CD8-positive, alpha-beta memory T cell (primary cell): ENCODE measurements at places on chromosomes 3 and 15. TPM values are rescaled to one million over a fixed set of nuclear protein-coding genes. Genes with fewer than 3 reads are reported as not detected.

The ATP8B4 gene
- total RNA-seq: 8.5 TPM

The PDZRN3 gene
- not detected for total RNA-seq

The RETNLB gene
- not detected for total RNA-seq

The CDHR4 gene
- not detected for total RNA-seq

The CSTA gene
- 0.31 TPM for total RNA-seq

The EPHB3 gene
- 0.04 TPM for total RNA-seq

The RBPMS2 gene
- not detected for total RNA-seq

The CASR gene
- not detected for total RNA-seq

The NEK11 gene
- 2.8 TPM for total RNA-seq

The ECE2 gene
- not detected for total RNA-seq

The STRA6 gene
- not detected for total RNA-seq

The BSN gene
- total RNA-seq: 0.46 TPM

The AADACL2 gene
- total RNA-seq: not detected

DNA sequence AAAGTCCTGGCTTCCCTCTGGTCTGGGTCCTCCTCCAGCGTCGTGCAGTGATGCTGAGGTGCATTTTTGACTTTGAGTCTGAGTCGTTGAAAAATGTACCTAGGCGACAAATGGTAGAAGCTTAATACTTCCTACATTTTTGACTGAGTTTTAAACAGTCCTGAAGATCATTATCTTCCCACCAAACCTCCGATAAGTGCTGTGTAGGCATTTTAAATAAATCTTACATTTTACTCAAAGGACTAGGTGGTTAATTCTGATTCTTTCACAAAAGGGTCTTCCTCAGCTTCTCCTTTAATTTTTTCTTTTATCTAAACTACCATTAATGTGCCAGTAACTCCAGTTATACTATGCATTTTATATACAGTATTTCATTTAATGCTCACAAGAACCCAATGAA lies 70.6 kb downstream of the KAT2B start:
- H3K4me3 ChIP-seq: no peak overlapping the region
- no peak overlapping the region for H3K27ac ChIP-seq
- H3K36me3 ChIP-seq: peaks cover 25% of the 10 kb centered on the region
- no peaks in the 10 kb centered on the region for H3K27me3 ChIP-seq
- no peak for DNase-seq
- H3K4me1 ChIP-seq: no peaks in the 10 kb centered on the region

- no peaks in the 10 kb centered on the region for H3K36me3 ChIP-seq
- no peaks in the 10 kb centered on the region for H3K4me1 ChIP-seq
- no peak overlapping the region for H3K27ac ChIP-seq
- no peaks in the 10 kb centered on the region for H3K27me3 ChIP-seq
- no peak for DNase-seq
These were observed 178.3 kb downstream of the IGF1R start for GRCh38 chr15:98826658-98827057.

DNA sequence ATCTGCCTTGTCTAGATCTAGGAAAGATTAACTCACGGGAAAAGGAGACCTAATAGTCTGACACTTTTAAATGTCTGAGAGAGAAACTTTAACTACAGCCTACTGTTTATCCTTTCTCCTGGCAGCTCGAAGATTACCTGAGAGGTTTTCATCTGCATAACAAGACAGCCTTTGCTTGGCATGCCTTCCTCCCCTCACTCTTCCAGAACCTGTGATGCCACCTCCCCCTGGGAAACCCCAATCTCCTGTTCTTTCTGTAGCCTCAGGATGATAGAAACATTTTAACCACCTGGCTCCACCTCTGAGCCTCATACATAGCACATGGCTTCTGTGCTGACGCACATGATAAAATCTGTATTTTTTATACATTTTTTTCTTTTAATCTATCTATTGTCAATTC lies 420.8 kb downstream of the CNTN6 start:
- DNase-seq: no peak
- H3K4me3 ChIP-seq: no peak overlapping the region
- no peaks in the 10 kb centered on the region for H3K36me3 ChIP-seq
- H3K4me1 ChIP-seq: no peaks in the 10 kb centered on the region

DNA sequence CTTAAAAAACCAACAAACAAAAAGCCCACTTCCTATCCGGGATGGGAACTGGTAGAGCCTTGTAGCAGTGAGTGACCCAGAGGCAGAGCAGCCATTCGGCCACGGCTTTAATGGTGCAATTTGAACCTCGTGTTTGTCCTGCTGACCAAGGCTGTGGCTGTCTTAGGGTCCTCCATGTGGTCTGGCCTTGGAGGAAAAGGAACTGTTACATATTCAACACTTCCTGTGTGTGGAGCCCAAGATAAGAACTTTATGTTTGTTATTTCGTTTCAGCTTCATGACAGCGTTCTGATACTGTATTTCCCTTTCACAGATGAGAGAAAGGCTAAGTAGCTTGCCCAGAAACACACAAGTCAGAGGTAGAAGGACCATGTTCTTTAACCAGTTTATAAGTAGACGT lies 269.8 kb downstream of the SV2B start:
- DNase-seq: no peak
- peaks cover 21% of the 10 kb centered on the region for H3K4me1 ChIP-seq
- H3K27me3 ChIP-seq: no peaks in the 10 kb centered on the region
- H3K27ac ChIP-seq: no peak overlapping the region
- H3K36me3 ChIP-seq: no peaks in the 10 kb centered on the region
- H3K4me3 ChIP-seq: no peak overlapping the region

- DNase-seq: no peak
- peaks cover 34% of the 10 kb centered on the region for H3K4me1 ChIP-seq
- peaks cover 20% of the 10 kb centered on the region for H3K36me3 ChIP-seq
- H3K27ac ChIP-seq: no peak overlapping the region
- H3K27me3 ChIP-seq: no peaks in the 10 kb centered on the region
These were observed 19.5 kb downstream of the PHC3 start for GRCh38 chr3:170162052-170162451.

DNA sequence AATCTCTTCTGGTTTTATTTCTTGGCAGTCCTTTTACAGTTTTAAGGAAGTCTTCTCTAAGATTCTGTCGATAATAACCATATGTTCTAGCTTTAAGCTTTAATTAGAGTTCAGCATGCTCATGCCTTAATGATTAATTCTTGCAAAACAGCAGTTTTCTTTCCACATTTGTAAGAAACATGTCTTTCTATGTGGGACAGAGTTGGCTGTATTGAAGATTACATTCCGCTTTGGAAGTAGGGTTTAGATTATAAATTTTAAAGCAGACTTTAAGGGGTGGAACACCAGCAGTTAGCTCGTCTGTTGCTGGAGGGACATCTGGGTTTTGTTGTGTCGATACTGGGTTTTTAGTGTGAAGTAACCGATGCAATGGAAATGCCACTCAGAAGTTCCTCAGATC lies 35.3 kb downstream of the SQOR start:
- no peak overlapping the region for H3K27ac ChIP-seq
- no peak for DNase-seq
- H3K4me1 ChIP-seq: no peaks in the 10 kb centered on the region

- no peak overlapping the region for H3K27ac ChIP-seq
- no peaks in the 10 kb centered on the region for H3K4me1 ChIP-seq
- DNase-seq: no peak
- H3K36me3 ChIP-seq: no peaks in the 10 kb centered on the region
- no peaks in the 10 kb centered on the region for H3K27me3 ChIP-seq
These were observed 183.6 kb downstream of the UACA start for GRCh38 chr15:70579766-70580165.

- H3K27me3 ChIP-seq: no peaks in the 10 kb centered on the region
- H3K36me3 ChIP-seq: peaks cover 13% of the 10 kb centered on the region
- no peak for DNase-seq
These were observed 46.9 kb downstream of the PIK3R4 start for GRCh38 chr3:130699765-130700164.

DNA sequence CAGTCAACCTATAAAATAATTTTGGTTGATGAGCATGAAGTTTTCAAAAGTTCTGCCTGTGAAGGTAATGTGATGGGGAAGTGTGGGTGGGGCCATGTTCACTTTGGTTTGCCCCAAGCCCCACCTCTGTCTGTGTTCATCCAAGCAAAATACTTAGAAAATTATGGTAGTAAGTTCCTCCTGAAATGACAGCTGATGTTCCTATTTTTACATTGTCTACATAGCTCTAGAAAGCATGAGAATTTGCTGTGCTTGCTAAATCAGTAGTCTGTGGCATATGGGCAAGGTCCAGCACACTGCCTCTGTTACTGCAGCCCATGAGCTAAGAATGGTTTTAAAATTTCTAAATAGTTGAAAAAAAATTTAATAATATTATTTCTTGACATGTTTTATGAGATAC lies 21.9 kb upstream of the CP start:
- DNase-seq: no peak
- H3K27ac ChIP-seq: no peak overlapping the region
- H3K4me1 ChIP-seq: no peaks in the 10 kb centered on the region
- no peaks in the 10 kb centered on the region for H3K27me3 ChIP-seq

DNA sequence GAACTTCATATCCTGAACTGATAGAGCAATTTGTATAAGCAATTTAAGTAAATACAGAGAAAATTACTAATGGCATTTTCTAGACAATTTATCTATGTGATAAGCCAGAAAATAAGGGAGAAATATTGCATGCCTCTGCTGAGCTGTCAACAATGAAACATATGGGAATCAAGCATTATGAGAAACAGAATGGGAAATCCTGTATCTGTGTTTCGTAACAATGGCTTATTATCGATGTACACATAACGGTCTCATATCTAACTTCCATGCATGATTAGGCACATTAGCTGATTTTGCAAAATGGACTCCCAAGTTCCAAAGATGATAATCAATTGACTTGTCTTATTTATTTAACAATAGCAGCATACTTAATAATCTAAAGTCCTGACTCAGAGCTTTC lies 30.4 kb upstream of the KCNMB2 start:
- no peak overlapping the region for H3K4me3 ChIP-seq
- H3K4me1 ChIP-seq: no peaks in the 10 kb centered on the region
- no peaks in the 10 kb centered on the region for H3K36me3 ChIP-seq
- H3K27me3 ChIP-seq: no peaks in the 10 kb centered on the region

- H3K27me3 ChIP-seq: no peaks in the 10 kb centered on the region
- H3K27ac ChIP-seq: no peak overlapping the region
- H3K4me3 ChIP-seq: no peak overlapping the region
- H3K36me3 ChIP-seq: no peaks in the 10 kb centered on the region
These were observed 89.9 kb upstream of the MAGI1 start for GRCh38 chr3:66128623-66129022.

DNA sequence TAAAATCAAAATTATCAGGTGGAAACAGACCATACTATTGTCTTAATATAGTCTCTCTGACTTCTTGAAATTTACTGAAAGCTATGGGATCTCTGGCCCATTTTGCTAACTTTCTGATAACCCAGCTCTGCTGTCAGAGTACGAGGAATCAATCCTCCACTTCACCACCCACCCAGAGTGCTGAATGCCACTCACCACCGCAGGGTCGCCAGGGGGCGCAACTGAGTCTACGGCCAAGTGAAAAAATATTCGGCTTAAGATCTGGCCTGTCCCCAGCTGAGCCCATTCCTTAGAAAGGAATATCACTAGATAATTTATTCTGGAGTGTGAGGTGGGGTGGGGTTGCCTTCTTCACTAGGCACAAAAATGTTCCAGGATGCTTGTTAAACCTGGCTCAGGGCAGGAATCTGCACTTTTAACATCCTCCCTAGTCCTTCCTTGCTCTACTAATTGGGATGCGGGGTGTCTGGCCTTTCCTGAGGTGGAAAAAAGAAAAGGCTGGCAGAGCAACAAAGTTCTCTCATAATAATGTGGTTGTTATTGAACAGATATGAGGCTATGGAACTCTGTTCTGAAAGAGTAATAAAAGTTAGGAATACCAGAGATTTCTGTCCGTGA lies 520.6 kb downstream of the MFSD1 start:
- H3K27ac ChIP-seq: no peak overlapping the region
- H3K4me3 ChIP-seq: no peak overlapping the region
- no peaks in the 10 kb centered on the region for H3K27me3 ChIP-seq
- H3K36me3 ChIP-seq: no peaks in the 10 kb centered on the region
- DNase-seq: no peak
- H3K4me1 ChIP-seq: no peaks in the 10 kb centered on the region

DNA sequence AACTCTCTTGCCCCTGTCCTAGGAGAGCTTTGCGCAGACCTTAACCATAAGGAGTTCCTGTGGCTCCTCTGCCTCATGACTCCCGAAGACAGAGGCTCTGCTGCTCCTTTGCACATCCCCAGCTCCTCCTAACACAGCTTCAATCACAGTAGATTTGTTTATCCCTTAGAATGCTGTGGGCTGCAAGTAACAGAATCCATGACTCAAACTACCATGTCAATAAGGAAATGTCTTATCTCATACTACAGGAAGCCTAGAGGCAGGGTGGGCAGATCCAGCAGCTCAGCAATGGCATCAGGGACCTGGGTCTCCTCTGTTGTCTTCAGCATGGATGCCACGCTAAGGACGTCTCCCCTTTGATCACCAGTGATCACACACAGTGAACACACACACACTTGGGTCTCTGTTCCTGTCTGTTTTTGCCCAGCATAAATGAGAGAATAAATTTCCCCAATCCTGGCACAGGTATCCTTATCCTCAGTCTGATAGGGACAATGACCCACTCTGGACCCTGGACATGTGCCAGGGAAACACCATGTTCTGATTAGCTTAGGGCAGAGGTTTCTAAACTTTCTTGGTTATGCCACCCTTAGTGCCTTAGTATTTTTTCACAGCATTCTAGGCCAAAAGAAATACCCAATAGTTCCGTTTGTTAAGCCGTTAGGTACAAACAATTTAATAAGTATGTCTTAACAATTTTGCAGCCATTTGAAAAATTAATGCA lies 46.1 kb upstream of the MRPS22 start:
- H3K4me3 ChIP-seq: no peak overlapping the region
- no peaks in the 10 kb centered on the region for H3K27me3 ChIP-seq
- no peaks in the 10 kb centered on the region for H3K4me1 ChIP-seq
- no peak for DNase-seq

DNA sequence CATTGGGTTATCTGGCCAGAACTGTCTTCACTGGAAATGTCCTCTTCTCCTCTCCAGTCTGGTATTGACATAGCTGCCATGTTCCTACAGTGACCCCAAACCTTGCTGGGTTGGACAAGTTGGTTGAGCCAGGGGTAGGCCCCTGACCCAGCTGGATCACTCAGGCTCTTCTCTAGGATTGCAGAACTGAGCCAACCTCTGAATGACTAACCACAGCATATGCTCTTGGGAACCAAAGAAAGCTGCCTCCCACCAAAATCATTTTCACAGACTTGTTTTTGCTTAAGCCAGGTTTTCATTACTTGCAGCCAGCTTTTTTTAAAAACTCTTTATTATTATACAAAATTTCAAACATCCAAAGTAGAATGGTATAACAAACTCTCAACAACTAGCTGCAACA lies 41.4 kb downstream of the FSIP1 start:
- H3K27ac ChIP-seq: no peak overlapping the region
- no peaks in the 10 kb centered on the region for H3K27me3 ChIP-seq
- H3K4me3 ChIP-seq: no peak overlapping the region
- no peaks in the 10 kb centered on the region for H3K36me3 ChIP-seq
- no peak for DNase-seq

- no peaks in the 10 kb centered on the region for H3K4me1 ChIP-seq
- no peak overlapping the region for H3K27ac ChIP-seq
- no peaks in the 10 kb centered on the region for H3K27me3 ChIP-seq
- DNase-seq: no peak
These were observed 190.8 kb downstream of the VGLL3 start for GRCh38 chr3:86800116-86800515.

GRCh38 chr15:61049028-61049427 lies 180.1 kb downstream of the RORA start:
- H3K27ac ChIP-seq: no peak overlapping the region
- no peaks in the 10 kb centered on the region for H3K27me3 ChIP-seq
- no peaks in the 10 kb centered on the region for H3K36me3 ChIP-seq
- no peak for DNase-seq
- H3K4me3 ChIP-seq: no peak overlapping the region
- no peaks in the 10 kb centered on the region for H3K4me1 ChIP-seq

- peaks cover 14% of the 10 kb centered on the region for H3K36me3 ChIP-seq
- DNase-seq: no peak
- peaks cover 69% of the 10 kb centered on the region for H3K4me1 ChIP-seq
- H3K4me3 ChIP-seq: no peak overlapping the region
- H3K27me3 ChIP-seq: no peaks in the 10 kb centered on the region
These were observed 44.8 kb downstream of the CCDC12 start for GRCh38 chr3:46931631-46932331.
